ENCODE measurements at places on chromosomes 2 and 18.
A peak's percentile ranks its signal among the peaks of the same experiment; 100 is the strongest.

- DNase-seq = no peak
Observed at GRCh38 chr2:201138401-201138970, 22.5 kb downstream of the CFLAR start.

GRCh38 chr2:85388878-85389538 lies 21.2 kb downstream of the CAPG start:
- DNase-seq = no peak

DNA sequence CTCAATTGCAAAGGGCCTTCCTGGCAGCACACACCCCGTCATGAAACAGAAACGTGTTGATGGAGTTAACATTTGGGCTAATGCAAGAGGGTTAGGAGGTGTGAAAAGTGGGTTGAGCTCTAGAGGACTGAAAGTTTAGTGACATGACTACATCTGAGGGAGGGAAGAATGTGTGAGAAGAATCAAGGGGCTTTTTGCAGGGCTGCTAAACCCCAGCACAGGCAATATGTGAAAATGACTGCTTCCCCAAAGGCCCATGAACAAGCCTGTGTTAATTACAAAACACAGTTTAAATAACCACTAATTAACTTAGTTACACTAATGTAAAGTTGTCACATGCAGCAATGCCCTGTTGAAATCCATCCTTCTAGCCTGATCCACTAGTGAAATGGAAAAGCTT lies 63.4 kb upstream of the PEX13 start:
- no peak for DNase-seq

GRCh38 chr2:109690457-109690821 lies 76.3 kb downstream of the SOWAHC start:
- no peak for DNase-seq

DNA sequence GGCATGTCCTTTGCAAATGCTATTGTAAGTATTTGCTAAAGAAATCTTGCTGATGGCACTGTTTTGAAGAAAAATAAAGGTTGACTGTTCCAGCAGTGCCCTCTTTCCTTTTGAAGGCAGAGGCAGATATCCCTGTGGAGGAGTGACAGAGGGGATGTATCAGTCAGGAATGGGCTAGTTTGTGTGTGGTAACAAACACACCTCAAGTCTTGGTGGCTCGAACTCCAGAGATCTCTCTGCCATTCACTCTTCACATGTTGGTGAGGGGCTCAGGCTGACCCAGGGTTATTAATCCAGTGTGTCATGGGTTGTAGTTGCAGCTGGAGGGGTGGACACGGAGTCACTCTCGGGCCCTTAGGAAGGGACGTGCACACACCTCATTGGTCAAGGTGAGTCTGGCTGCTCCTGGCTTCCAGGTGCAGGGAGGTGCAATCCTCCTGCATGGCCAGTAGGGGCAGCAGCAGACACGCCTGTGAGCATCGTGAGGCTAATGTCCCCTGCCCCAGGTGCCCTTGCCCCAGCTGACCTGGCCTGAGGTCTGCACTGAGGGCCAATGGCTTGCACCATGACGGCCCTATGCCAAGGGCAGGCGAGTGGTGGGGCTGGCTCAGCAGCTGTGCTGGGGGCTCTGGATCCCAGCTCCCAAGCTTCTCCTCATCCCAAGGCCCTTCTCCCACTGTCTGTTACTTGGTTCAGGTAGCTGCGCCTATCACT lies 146.5 kb downstream of the ASB1 start:
- DNase-seq = peak; percentile 29

DNA sequence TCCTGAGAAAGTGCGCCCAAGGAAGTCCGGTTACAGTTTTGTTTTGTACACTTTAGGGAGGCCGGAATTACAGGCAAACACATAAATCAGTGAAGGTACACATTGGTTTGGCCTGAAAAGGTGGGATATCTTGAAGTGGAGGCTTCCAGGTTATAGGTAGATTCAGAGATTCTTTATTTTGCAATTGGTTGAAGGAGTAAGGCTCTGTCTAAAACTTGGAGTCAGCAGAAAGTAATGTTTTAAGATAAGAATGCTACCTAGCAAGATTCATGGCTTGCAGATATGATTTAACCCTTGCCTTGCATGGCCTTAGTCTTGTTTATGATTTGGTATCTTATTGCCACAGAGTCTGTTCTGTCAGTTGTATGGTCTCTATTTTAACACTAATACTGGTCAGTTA lies 165.9 kb upstream of the NDUFV2 start:
- no peak for DNase-seq

Data from OCI-LY7 (cell line).